ENCODE measurements at places on chromosomes 3 and 15.

- no peak for DNase-seq
These were observed 697 bp downstream of the CHSY1 start for GRCh38 chr15:101250873-101251829.

GRCh38 chr3:149963485-149963884, 7.2 kb downstream of the PFN2 start:
- DNase-seq, result no peak

GRCh38 chr3:130258532-130258952, 86.9 kb upstream of the COL6A5 start:
- peak; percentile 15 for DNase-seq

DNA sequence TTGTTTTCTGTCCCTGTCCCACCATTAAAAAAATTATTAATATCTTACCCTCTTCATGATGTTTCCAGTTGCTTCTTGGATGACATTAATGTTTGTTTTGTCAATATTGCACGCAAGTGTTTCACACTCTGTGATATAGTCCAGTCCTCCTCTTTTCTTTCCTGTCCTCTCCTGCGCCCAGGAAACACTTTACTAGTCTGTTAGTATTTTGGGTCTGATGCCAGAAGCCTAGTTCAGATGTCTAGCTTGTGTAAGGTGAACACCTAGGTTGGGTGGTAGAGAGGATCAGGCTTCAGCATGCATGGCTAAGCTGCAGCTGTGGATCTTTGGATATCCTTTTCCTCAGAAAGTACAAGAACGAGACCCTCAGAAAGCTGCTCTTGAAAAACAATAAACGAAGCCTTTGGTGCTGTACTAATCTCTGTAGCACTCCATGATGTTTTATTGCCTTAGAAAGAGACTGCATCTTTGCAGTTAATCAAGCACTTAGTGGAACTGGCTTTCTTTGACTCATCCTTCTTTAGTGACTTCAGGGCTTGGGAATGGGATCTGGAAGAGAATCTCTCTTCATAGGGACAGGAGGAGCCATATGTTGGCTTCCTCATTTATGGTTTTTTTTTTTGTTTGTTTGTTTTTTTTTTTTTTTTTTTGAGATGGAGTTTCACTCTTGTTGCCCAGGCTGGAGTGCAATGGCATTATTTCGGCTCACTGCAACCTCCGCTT, 253.4 kb downstream of the LPP start:
- DNase-seq, result no peak

- DNase-seq, result no peak
These were observed 18.4 kb upstream of the TIPARP start for GRCh38 chr3:156655819-156656550.

DNA sequence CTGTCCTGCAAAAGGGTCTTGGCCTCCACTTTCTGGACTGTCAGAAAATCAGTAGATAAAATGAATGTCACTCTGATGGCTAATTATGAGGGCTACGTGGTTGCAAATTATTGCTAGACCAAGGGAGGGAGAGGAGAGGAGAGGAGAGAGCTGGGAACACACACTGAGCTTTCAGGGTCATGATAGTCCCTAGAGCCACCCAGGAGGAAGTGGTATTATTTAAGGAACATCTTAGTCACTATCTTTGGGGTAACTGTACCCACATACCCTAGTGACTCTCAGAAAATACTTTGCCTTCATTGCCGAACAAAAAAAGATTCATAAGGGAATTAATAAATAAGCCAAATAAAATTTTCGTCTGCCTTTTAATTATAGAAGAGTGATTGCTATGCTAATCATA, 642.3 kb upstream of the CFAP20DC start:
- DNase-seq, result no peak

DNA sequence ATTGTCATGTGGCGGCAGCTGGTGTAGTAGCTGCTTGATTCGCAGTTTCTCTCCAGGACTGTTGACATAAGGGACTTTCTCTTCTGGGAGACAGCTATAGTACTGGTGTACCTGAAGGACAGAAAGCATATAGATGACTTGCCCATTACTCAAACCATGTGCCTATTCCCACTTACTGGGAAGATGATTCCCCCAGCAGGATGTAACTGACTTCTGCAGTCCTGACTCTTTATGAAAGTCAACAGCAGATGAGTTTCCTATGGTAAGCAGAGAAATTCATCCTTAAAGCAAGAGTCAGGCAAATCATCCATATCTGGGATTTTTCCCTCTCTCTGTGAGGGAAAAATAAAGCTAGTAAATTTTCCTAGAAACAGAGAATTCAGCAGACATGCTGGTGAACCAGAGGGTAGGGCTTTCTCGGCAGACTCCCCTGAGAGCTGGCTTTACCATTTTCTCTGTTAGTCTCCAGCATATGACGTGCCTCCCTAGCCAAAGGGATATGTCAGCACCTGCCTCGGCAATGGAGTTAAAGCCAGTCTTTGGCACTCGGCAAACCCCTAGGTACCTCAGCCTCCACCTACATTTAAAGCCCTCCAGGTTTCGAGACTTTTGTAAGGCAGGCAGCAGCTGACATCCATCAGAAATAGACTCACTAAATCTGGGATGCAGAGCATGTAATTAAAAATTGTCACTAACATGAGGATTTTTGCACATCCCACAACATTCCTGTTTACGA, 62.1 kb downstream of the PRICKLE2 start:
- DNase-seq, result no peak

GRCh38 chr3:76685858-76686257, 354.0 kb upstream of the ROBO2 start:
- DNase-seq, result no peak

DNA sequence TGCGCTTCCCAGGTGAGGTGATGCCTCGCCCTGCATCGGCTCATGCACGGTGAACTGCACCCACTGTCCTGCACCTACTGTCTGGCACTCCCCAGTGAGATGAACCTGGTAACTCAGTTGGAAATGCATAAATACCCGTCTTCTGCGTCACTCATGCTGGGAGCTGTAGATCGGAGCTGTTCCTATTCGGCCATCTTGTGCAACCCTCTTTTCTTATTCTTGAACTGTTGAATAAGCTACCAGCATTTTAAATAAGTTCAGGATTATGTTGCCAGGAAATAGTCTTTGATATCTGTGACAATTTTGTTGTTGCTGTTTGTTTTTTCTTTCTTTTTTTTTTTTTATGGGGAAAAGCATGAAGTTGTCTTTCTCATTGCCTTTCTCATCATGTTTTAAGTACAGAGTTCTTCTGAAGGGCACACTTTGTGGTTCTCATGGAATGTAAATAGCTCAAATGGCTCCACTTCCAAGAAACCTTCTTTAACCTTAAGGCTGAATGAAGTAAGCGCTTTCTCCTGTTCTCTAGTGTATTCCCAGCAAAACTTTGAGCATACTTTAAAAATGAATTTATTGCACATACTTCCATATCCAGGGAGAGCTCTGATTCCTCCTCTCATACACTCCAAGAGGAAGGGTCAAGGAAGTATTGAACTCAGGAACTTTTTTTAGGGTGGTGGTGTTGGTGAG, 468.0 kb upstream of the TBL1XR1 start:
- DNase-seq, result no peak

DNA sequence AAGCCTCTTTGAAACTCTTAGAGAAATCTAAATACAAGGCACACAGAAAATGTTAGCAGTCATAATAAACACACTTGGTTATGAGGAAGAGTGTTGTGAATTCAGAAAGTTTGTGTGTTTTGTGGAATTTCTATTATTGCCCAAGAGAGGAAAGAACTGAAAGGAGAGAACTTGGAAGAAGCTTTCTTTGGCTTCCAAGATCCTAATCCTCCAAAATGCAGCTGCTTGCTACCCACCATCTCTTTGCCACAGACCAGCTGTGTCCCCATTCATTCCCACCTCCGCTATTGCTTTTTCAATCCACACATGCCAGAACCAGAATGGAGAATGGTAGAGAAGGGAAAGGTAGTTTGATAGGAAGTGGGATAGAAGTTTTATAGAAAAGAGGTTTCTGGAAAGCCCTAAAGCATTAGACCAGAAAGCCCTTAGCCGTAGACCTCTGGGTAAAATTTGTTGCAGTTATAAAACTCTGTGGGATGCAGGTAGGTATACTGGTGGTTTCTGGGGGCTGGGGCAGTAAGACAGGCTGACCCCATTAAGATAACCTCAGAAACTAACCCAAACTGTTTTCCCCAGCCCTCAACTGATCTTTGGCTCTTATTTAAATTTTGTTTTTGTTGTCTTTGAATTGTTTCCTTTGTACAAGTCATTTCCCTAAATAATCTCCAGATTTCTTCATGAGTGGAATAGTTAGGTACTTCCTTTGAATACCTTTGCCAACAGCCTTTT, 108.5 kb downstream of the FILIP1L start:
- DNase-seq, result no peak

DNA sequence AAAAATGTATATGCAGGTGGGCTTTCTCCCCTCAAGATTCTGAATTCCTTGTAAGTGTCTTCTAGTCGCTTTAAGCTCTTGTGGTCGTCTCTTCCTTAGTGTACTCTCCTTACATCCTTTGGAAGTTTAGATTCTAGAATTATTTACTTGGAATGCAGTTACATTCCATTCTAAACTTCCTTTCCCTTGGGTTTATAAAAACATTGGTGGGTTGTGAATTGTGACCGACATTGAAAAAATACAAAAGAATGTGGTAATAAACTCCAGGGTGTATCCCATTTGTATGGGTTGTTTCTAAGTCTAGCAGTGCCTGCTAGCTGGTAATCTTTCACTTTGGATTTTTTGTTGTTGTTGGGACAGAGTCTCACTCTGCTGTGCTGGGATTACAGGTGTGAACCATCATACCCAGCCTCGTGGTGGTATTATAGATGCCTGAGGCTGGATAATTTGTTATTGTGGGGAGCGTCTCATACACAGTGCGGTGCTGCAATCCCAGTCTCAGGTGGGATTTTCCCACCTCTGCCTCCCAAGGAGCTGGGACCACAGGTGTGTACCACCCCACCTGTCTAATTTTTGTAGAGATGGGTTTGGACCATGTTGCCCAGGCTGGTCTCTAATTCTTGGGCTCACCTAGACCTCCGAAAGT, 9.1 kb downstream of the CHD2 start:
- DNase-seq, result no peak

- DNase-seq, result no peak
These were observed 315.8 kb upstream of the SATB1 start for GRCh38 chr3:18740631-18741583.

- DNase-seq, result no peak
These were observed 158.7 kb upstream of the UBE3A start for GRCh38 chr15:25597571-25597970.

DNA sequence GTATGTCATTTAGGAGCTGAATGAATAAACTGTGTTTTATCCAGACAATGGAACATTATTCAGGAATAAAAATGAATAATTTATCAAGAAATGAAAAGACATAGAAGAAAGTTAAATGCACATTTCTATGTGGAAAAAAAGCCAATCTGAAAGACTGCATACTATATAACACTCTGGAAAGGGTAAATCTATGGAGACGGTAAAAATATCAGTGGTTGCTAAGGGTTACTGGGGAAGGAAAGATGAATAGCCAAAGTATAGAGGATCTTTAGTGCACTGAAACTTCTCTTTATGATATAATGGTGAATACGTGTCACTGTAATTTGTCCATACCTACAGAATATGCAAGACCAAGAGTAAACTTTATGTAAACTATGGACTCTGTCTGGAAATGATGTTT, 46.0 kb upstream of the PEX5L start:
- DNase-seq, result no peak

DNA sequence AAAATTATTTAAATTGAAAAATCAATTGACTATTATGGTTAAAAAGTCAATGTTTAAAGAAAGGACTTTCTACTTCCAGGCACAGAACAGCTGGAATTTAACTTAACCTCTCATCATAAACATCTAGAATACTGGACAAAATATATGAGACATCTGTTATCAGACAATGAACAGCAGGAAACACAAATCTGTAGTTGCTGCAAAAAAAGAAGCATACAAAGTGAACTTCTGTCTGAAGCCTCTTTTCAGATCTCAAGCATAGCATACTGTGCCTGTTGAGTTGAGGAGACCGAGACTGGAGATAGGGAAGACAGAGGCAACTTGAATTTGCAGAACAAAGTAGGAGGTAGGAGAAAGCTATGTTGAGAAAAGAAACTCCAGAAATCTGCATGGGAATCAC, 140.0 kb upstream of the CBLB start:
- DNase-seq, result no peak

- no peak for DNase-seq
These were observed 449.3 kb downstream of the TAFA4 start for GRCh38 chr3:68483041-68483440.

- DNase-seq, result no peak
These were observed at the start of gene SHISA5 for GRCh38 chr3:48504051-48504946. Gene SHISA5, minus strand, starts transcription at chr3:48504174. Its CDS starts 80 bp downstream, at chr3:48504094.

DNA sequence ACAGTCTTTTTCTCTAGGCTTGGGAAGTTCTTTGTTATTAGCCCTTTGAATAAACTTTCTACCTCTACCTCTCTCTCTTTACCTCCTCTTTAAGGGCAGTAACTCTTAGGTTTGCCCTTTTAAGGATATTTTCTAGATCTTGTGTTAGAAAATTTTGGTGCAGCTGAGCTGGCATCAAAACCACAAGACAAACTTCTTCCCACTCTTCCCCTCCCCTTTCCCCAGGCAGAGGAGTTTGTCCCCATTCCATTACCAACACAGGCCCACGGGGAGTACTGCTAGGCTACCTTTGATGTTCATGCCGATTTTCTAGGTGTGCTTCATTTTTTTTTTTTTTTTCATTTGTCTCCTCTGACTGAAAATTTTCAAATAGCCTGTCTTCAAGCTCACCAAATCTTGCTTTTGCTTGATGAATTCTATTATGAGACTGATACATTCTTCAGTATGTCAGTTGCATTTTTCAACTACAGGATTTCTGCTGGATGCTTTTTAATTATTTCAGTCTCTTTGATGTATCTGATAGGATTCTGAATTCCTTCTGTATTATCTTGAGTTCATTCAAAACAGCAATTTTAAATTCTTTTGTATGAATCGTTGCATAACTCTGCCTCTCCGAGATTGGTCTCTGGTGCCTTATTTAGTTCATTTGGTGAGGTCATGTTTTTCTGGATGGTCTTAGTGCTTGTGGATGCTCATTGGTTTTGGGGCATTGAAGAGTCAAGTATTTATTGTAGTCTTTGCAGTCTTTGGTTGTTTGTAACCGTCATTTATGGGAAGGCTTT, 112.0 kb downstream of the UBE2E2 start:
- DNase-seq, result no peak

- no peak for DNase-seq
These were observed 78.8 kb downstream of the ATP2B2 start for GRCh38 chr3:10426346-10427220.

GRCh38 chr3:106013971-106014370, 145.2 kb upstream of the CBLB start:
- DNase-seq, result peak; percentile 58

DNA sequence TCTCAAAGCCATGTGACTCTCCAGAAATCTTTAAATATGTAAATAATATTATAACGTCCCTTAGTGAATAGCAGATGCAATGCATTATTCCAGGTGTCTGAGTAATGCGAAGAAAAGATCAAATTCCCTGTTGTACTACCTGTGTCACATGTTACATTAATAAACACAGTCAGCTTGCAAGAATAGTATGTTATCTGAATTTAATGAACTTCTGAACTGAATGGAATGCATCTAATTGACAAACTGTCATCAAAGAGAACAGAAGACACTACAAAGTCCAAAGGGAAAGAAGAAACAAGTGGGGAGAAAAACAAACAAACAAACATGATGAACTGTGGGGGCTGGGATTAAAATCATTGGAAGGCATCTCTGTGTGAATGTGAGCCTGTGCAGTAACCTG, 508.8 kb downstream of the LPP start:
- no peak for DNase-seq
